Activated CD4-positive, alpha-beta T cell treated with anti-CD3 and anti-CD28 coated beads, Interleukin-2, Interleukin-6, amounts not matched to agents 100 ng/mL and 50 ng/mL, durations not matched to agents 16 hours and 8 hours (primary cell): ENCODE measurements at places on chromosomes 1 and 21.

DNA sequence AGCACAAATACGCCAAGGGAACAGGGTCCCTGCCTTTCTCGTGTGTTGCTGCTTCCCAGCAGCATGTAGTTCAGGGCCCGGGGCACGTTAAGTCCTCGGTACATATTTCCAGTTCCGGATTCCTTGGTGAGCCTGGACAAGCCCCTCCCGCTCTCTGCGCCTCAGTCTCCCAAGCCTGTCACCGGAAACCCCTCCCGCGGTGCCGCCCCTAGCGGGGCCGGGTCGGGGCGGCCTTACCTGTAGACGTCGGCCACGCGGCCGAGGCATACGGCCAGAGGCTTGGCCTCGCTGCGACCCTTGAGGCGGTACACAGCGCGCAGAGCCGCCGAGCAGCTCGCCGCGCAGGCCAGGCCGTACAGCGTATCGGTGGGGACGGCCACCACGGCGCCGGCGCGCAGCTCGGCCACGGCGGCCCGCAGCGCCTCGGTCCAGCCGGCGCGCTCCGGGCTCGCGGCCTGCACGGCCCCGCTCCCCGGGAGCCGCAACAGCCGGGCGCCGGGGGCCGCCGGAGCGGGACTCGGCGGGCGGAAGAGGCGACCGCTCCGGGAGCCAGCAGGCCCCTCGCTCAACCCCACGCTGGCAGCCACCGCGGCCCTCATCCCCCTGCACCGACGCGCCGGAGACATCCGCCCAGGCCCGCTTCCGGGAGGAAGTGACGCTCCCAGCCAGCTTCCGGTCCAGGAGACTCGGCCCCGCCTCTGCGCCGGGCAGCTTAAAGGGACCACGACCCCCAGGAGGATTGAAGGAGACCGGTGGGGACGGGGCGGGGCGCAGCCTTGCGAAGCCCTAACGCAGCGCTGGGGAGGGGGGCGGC lies at the start of the genes C1orf122 and YRDC:
TSS of gene C1orf122 (plus strand) at position 236 of the 814 bp plus-strand sequence. CDS start 615 bp downstream, outside the sequence.
TSS of gene YRDC (minus strand) at position 654 of the 814 bp plus-strand sequence. CDS start at position 626, 28 bp downstream.
- peak; percentile 96 for DNase-seq

- no peak for DNase-seq
Observed at GRCh38 chr1:6911974-6912373, 126.7 kb downstream of the CAMTA1 start.

GRCh38 chr1:222047366-222047765 lies 305.5 kb upstream of the DUSP10 start:
- no peak for DNase-seq

- no peak for DNase-seq
Observed at GRCh38 chr1:66332548-66332901, 201.4 kb upstream of the SGIP1 start.

DNA sequence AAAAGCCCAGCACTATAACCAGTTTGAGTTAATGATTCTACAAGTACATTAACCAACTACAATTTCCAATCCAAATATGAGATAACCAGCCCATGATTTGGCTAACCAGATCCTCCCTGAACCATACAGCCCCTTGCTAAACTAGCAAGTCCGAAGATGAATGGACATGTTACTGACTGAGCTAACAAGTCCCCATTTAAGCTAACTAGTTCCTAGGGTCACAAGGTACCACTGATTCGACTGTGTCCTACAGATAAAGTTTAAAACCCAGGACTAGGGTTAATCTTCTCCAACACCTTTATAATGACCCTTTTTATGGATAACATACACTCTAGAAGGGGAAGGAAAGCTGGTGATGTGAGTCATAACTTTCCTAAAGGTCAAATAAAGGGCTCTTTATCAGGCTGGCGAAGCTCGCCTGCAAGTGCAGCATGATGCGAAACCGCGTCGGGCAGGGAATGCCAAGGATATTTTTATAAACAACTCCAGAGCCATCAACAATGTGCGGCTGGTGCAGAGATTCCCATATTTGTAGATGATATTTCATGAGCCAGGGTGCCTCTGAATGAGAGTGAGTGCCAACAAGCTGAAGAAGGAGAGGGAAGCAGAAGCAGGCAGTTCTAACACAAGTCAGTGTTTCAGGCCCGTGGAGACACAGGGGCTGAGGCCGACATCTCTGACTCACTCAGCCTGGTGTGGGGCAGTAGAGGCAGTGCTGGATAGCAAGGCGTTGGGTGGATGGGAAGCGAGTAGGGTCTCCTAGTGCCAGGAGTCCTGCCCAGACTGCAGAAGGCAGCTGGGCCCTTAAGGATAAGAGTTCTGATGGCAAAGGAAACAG lies 75.6 kb upstream of the ROR1 start:
- DNase-seq = no peak

GRCh38 chr1:19776933-19777332 lies 22.8 kb downstream of the TMCO4 start:
- no peak for DNase-seq

- DNase-seq = no peak
Observed at GRCh38 chr1:10031461-10031860, 1.3 kb upstream of the UBE4B start.

DNA sequence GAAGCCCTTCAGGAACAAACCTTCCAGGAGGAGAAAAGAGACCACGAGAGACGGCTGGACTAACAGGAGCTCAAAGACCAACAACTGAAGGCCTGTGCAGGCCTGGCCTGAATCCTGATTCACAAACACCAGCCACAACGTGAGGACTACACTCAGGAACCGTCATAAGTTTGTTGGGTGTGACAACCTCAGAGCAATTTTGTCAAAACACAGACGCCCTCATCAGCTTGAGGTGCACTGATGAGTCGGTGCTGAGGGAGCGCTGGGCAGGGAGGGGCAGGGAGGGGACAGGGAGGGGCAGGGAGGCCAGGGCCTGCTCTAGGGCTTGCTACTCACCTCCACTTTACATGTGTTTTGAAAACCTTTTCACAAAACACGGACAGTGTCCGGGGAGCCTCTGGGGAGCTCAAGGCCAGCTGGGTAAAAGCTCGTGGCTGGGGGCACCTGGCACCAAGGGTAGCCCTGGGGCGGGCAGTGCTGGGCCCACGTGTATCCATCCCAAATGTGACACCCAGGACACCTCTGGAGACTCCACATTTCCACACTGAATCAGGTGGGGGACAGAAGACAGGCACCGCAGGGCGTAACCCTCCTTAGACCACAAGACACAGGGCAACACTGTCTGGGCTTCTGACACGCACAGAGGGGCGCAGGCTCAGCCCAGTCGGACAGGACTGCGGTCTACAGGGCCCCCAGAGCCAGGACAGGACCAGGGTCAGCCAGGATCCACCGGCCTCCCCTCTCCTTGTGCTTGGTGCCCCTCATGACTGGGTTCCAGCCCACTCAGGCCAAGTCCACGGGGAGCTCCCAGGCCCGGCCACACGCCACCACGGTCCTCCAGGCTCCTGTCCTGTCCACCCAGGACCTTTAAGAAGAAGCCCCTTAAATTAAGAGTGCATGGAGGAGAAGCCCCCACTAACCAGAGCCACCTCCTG lies 16.5 kb downstream of the LSS start:
- no peak for DNase-seq

- DNase-seq = no peak
Observed at GRCh38 chr1:59204001-59204400, 92.9 kb upstream of the FGGY start.

DNA sequence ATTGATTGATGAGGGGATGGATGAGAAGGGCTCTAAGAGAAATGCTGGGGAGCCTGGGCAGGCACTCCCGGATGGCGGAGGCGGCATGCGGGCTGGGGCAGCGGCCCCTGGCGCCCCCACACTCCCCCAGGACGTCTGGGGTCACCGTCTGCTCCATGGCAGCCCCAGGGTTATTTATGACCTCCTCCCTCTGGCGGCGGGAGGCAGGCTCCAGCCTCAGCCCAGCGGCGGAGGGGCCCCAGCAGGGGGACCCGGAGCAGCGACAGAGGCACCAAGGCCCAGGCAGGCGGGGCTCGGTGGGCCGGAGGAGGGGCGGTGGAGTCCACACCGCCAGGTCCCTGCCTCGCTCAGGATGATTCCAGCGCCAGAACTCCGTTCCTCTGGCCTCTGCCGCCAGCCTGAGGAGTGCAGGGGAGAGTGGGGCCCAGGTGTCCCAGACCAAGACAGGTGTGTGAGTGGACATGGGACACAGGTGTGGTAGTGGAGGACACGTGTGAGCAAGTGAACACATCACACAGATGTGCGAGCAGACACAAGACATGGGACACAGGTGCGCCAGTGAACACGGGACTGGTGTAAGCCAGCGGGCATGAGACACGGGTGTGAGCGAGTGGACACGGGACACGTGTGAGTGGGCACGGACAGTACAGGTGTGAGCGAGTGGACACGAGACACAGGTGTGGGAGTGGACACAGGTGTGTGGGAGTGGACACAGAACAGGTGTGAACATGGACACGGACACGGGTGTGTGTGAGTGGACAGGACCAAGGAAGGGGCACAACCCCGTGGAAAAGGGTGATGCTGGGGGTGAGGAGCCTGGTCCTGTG lies 2.5 kb upstream of the SAMD11 start:
- no peak for DNase-seq

DNA sequence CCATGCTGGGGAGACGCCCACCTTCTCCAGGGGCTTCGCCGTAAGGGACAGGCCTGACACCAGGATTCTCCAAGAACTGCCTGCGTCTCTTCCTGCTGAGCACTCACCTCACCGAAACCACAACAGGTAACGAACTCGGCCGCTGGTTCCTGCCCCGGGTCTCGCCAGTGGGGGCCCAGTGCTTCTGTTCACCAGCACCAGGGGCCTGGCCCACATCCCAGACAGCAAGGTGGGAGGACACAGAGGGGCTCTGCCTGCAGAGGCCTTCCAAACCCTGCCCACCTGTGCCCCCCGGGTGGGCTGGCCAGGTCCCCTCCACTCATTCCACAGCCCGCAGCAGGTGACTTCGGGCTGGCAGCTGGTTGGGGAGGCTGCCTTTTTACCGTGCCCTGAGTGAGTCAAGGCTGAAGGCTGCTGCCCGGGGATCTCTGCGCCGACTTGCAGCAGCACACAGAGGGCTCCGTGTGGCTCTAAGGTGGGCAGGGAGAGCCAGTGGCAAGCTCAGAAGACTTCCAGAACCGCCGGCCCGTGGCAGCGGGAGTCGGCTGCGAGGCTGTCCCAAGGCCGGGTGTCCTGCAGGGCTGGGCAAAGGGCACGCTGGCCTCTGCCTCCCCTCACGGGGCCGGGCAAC lies 14.7 kb upstream of the COL18A1 start:
- DNase-seq = no peak

DNA sequence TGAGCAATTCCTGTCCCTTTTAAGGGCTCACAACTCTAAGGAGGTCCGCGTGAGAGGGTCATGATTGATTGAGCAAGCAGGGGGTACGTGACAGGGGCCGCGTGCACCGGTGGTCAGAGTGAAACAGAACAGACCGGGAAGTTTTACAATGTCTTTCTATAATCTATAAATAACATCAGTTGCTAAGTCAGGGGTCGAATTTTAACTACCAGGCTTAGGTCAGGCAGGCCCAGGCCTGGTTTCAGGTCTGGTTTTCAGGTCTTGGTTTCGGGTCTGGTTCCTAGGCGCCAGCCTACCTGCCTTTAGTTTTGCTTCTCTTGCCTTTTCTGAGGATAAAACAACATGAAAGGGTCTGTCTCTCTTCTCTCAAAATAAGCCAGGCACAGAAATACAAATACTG lies 476.0 kb upstream of the CAMK1G start:
- DNase-seq = no peak

GRCh38 chr1:230850547-230850946 lies 17.8 kb downstream of the C1orf198 start:
- DNase-seq = no peak

- no peak for DNase-seq
Observed at GRCh38 chr1:209389258-209389657, 194.3 kb upstream of the CAMK1G start.

- no peak for DNase-seq
Observed at GRCh38 chr1:114700036-114700600, 4.8 kb upstream of the AMPD1 start.

- no peak for DNase-seq
Observed at GRCh38 chr21:36246080-36246631, 73.8 kb upstream of the MORC3 start.

- DNase-seq = no peak
Observed at GRCh38 chr1:199472018-199472417, 555.5 kb upstream of the NR5A2 start.

DNA sequence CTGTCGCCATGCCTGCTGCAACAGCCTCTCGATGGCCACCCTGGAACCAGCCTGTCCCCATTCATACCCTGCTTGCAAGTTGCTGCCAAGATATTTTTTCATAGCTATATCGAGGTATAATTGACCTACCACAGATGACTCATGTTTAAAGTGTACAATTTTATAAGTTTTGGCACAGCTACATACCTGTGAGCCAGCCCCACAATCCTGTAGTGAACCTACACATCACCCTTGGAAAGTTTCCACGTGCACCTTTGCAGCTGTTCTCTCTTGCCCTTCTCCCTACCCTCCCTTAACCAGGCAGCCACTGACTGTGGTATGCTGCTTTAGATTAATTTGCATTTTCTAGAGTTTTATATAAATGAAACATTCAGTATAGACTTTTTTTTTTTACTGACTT lies 23.0 kb upstream of the KCNJ6 start:
- no peak for DNase-seq

DNA sequence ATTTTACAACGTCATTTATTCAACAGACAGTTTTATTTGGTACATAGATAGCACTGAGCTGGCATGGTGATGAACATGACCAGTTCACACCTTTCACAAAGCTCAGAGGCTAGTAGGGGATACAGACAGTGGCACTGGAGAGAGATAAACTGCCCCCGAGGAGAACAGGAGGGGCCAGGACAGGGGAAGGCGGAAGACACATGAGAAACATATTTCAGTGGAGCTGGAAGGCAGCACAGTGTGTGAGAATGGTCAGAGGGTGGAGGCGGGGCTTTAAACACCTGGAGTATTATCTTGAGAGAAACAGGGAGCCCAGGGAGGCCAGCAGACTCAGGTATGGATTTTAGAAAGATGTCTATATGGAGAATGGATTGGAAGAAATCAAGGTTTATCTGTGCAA lies 49.5 kb downstream of the CHML start:
- no peak for DNase-seq

DNA sequence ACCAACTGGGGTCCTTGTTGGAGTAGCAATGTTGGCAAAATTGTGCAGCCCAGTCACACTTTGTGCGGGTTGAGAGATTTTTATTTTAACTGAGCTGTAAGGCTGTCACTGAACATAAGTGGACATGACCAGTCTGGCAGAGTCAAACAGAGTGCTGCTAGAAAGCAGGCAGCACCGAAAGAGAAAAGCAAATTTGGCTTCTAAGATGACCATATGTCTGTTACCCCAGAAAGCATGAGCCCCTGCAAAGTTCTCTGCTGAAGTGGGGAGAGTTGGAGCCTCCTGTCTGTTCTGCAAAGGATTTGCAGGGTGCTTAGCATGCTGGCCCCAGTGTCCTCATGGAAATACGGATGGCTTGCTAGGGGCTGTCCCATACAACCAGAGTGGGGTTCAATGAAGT lies 220.4 kb downstream of the PBX1 start:
- DNase-seq = no peak
